Occipital lobe (tissue), 3 donors: ENCODE measurements at places on chromosomes 11 and 22. TPM values are rescaled to one million over a fixed set of nuclear protein-coding genes. Genes with fewer than 3 reads are reported as not detected.

Gene SWAP70
- total RNA-seq: 13.7 TPM

DNA sequence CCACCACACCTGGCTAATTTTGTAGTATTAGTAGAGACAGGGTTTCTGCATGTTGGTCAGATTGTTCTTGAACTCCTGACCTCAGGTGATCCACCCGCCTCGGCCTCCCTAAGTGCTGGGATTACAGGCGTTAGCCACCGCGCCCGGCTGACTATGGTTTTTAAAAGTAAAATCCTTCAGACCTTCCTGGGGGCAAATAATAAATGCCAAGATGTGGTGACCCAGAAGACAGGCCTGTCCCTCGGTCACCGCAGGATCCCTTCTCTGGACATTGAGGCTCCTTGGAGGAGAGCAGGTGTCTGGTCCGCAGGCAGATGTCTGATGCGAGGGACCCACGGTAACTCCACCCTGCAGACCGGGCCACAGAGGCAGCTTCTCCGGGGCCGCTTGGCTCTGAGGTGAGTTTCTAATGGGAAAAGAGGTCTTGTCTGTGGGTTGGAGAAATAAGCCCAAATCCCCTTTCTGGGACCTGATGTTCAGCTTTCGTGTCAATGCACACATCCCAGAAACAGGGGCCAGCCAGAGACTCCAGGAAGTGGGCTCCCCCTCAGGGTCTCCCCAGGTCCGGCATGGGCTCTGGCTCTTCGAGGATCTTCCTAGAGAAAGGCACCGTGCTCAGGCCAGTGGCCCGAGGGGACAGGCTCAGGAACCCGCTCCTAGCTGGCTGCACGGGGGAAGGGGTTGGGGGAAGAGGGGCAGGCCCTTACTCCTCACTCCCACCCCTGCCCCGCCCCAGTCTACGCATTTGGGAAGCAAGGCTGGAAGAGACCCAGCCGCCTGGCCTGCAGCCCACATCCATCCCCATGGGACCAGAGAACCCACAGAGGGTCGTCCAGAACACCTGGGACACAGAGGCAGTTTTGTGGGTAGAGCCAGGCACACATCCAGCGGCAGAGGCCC lies 100.6 kb downstream of the WNT7B start:
- no peak for DNase-seq

- no peak for DNase-seq
Observed at GRCh38 chr11:3156282-3156660, 8.8 kb downstream of the OSBPL5 start.

- DNase-seq: no peak
Observed at GRCh38 chr11:57935402-57936049, 88.2 kb upstream of the OR9Q1 start.

DNA sequence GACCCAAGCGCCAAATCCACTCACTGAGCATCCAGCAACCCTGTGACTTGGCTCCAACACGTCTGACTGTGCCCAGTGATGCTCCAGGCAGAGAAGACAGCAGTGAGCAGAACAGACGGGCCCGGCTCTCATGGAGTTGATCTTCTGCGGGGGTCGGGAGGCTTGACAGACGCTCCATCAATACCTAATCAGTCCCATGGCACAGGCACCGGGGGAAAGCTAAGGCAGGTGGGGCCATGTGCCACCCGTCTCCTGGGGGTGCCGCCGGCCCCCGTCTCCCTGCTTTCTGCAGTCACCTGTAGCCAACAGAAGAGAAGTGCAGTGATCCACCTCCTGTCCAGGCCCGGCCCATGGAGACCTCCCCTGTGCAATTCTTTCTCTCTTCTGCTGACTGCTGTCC lies 47.5 kb downstream of the LINC01488 start:
- DNase-seq: no peak

DNA sequence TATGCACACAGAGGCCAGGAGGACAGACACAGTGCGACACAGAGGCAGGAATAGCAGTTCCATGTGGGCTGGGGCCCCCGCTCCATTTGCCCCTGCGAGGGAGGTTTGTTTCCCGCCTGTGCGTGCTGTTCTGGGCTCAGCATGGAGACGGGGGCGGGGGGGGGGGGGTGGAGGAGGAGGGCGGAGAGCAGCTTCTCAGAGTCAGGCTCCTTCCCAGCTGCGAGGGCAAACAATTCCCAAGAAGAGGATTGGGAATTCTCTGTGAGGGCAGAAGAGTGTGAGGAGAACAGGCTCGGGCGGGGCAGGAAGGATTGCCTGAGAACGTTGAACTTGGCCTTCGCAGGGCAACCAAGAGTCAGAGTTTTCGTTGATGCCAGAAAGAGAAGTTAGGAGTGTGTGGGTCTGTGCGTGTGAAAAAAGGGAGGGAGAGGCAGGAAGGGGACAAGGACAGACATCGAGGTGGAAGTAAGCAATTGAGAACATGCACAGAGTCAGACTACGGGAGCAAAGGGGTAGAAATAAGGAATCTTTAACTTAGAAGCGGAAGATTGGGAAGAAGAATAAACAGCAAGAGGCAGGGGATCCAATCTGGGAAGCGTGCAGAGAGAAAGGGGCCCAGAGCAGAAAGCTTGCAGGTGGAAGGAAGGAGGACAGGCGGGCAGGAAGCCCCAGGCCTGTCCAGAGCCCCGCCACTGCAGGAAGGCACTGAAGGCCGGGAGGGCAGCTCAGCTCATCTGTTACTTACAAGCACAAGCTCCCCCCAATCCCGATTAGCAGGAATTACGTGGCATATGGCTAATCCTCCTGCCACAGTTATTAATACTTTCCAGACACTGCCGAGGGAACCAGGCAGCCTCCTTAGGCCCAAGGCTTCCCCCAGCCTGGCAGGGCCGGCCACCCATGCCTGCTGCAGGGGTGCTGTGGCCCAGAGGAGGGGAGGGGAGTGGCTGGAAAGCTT lies 15.6 kb upstream of the JAM3 start:
- no peak for DNase-seq

GRCh38 chr11:1232883-1233321 lies 10.0 kb downstream of the MUC5B start:
- no peak for DNase-seq

GRCh38 chr22:38435010-38435409 lies 20.0 kb downstream of the KCNJ4 start:
- DNase-seq: no peak

DNA sequence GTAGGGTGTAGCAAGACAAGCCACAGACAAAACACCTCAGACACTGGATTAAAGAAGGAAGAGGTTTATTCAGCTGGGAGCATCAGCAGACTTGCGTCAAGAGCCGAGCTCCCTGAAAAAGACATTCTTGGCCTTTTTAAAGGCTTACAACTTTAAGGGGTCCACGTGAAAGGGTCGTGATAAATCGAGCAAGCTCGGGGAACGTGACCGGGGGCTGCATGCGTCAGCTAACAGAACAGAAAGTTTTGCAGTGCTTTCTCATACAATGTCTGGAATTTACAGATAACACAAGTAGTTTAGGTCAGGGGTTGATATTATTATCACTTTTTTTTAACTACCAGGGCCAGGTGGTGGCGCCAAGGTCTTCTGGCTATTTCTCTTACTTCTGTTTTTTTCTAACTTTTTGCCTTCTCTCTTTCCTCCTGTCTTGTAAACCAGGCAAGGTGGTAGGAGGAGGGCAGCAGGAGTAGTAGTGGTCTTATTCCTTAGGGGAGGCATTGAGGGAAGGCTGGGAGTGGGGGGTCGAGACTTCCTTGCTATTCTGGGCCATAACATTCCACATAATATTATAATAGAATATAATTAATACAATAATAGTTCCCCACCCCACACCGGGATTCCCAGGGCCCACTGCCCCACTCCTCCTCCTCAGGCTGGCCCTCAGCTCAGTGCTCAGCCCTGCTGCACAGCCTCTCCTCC lies 587 bp upstream of the ALDH3B1 start:
- DNase-seq: no peak

GRCh38 chr11:1884303-1884700 lies 7.4 kb downstream of the PRR33 start:
- DNase-seq: no peak

DNA sequence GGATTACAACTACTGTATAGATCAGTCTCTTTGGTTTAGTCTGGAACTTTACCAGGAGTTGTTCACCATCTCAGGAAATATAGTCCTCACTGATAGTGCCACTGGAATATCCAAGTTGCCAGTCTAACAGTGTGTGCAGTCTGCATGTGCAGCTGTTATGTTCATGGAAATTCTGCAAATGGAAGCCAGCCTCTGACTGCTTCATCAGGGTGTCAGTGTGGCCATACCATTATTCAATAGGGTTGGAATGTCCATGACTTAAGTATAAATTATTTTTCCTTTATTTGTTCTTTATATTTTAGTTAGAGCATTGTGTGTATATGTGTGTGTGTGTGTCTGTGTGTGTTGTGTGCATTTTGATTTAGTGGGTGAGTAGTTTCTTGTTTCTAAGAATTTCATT lies 51.8 kb downstream of the C11orf96 start:
- DNase-seq: no peak

Gene OR5T3
- not detected for total RNA-seq
